ENCODE measurements at places on chromosomes 1 and 21.

DNA sequence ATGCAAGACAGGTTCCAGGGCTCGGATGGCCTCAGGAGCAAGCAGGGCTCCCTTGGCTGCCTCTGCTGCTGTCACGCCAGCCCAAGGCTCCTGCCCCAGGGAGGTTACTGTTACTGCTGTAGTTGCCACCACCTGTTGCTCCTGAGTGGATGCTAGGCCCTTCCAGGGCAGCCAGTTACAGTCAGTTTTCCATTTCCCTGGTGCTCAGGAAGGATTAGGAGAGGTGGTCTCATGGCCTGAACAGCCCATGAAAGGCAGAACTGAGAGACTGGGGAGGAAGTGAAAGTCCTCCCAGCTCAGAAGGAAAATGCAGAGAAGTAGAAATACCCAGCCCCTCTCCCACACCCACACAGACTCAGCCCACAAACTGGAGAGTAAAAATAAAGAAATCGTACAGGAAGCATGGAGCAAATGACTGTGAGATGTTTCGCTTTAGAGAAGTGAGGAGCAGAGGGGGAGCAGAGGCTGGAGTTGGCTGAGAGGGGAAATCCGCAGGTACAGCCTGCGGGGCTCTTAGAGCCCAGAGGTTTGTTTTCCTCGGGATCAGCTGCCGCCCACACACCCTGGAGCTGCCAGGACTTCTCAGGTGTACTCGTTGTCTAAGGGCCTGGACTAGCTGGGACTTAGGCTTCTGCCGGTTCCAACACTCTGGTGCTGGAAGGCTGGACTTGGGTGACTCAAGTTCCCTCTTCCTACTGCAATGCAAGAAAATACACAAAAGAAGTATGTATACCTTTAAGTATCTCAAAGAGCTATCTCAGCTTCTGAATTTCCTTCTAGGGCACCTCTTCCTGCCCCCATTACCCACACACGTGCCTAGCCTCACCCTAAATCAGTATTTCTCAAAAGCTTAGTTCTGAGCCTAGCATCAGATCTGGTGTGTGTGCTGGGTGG is 2.3 kb downstream of the IL6R start:
- DNase-seq = peak; percentile 37

- peak; percentile 17 for DNase-seq
Measured at GRCh38 chr1:212979340-212980122, 29.2 kb downstream of the VASH2 start.

GRCh38 chr1:195768936-195769335 is 839.3 kb downstream of the KCNT2 start:
- DNase-seq = no peak

DNA sequence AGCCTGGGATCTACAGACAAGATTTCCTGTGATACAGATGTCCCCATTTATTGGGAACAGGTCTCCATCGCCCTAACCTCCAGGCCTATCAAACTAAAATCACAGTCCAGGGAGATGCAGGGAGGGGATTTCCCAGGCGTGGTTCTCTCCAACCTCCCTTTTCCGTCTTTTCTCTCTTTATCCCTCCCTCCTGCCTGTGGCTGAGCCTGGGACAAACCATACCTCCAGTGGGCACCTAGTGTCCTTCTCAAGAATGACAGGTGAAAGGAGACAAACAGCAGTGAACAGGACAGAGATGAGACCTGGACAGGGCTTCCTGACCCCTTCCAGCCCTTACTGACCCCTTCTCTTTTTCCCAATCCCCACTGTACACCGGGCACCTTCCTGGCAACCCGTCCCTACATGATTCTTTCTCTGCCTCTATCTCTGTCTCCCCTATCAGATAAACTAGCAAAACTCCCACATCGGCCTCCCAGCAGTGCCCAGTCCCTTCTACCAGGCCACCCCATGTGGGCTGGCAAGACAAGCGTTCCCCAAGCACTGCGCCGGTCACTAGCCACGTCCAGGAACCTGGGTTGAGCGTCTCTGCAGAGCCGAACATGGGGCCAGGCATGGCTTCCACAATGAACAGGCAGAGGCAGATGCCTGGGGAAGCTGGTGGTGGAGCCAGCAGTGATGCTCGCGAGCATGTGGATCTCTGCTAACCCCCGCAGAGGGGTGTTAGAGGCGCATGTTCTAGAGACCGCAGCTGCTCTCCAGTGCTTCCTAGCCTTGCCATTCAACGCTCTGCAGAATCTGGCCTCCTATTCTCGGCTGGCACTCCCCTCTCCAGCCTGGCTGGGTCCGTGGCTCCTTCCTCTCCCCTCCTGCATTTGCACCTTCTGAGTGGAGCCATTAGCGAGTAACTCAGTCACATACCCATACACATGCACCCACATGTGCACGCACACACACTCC is 54.7 kb downstream of the ELK4 start:
- DNase-seq = no peak

DNA sequence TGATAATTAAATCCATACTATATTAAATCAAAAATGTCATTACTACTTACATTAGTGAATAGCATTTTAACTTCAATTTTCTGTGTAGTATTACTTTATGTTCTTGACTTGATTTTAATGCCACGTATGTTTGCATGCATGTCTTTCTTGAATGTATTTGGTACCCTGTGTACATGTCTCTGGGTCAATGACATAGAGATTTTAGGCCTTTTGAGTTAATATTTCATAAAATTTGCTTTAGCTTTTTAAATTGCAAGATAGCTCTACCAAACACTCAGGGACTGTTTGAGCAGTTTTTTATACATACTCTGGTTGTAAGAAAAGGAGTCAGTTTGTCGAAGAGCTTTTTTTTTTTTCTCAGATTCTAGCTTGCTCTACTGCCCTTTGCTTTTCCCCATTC is 1.5 kb downstream of the MLLT11 start:
- no peak for DNase-seq

DNA sequence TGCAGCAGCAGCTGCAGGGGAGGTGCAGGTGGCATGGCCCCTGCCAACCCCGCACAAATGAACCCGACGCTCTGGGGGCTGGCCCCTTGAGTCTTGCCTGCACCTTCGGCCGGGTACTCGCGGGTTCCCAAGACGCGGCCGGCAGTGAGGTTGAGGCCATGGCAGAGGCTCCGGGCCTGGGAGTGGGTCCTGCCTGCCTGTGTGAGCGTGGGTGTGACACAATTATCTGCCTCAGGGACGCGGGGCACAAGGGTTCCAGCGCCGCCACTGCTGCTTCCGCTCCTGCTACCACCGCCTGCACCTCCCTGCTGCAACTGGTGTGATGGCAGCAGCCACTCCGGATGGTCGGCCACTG is 20.9 kb upstream of the TGFB2 start:
- no peak for DNase-seq

DNA sequence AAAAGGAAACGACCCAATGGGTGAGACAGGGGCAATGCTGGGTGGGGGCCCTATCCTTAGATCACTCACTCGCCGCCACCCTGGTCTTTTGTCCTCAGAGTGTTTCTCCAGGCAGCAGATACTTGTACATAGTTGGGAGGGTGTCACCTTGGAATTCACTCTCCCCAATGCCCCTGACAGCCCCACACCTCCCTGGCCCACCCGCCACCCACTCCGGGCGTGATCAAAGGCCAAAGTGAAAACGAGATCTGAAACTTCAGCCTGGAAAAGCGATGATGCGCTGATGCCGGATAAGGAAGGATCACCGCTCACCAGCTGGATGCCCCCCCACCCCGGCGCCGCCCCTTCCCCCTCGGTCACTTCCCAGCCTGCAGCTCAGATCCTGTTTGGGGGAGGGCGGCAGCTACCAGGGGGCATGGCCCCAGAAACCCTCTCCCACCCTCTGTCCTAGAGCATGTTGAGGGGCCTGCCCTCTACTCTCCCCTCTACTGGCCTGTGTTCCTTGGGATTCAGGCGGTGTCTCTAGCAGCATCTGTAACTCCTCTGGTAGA is 33.6 kb upstream of the CASZ1 start:
- no peak for DNase-seq

DNA sequence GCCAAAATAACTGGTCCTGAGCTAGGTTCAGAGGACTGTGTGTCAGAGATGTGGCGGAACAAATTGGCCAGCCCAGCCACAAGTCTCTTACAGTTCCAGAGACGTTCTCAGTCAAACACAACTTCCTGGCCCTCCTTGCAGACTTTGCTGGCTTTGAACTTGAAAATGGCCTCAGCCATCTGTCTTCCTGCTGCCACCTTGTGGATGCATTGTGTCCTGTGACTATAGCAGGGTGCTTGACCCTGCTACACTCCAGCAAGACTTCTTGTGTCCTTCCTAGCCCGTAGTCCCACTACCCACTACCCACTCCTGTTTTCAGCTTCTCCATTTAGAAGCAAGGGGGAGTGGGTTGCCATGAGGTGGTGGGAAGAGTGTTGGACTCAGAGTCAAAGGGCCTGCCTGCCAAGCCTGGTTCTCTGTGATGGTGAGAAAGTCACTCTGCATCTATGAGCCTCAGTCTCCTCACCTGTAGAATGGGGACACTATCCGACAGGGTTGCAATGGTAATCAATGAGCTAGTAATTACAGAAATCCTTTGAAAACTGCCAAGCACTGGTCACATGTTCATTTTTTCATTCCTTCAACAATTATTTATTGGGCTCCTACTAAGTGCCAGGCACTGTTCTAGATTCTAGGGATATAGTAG is 109.9 kb downstream of the IGSF21 start:
- DNase-seq = no peak

DNA sequence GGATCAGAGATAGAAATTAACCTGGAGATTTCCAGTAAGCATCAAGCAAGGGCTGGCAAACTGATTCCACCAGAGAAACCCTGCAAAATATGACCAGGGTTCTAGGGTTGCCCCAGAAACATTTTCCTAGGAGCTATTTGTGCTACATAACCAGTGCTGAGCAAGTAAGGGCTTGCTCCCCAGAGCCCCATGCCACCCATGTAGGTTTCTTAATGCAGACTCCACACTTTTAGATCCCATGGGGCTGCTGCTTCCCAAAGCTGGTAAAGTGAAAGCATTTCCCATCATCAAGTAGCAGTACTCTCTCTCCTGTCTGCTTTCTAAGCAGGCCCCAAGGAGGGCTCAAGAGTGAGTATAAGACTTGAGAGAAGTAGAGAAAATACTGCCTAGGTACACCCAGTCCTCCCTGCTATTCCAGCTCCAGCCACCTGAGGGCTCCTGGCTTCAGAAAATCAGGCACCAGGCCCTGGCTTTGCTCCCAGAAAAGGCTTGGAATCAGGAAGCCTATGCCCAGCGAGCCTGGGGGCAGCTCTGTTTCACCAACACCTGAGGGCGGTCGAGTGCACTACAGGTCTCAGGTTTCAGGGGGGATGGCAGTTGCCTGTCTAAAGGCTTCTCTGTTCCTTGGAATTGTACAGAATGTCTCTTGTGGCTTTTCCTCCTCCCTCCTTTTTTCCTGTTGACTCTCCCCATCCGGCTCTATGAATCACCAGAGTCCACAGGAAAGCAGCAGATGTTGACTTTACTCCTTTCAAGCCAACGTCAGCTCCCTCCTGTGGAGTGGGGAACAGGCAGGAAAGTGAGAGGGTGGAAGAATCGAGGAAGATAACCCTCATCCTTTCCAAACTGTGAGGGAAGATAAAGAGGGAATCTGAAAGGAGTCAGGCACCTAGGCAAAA is 6.2 kb upstream of the ANKRD35 start:
- peak; percentile 45 for DNase-seq

DNA sequence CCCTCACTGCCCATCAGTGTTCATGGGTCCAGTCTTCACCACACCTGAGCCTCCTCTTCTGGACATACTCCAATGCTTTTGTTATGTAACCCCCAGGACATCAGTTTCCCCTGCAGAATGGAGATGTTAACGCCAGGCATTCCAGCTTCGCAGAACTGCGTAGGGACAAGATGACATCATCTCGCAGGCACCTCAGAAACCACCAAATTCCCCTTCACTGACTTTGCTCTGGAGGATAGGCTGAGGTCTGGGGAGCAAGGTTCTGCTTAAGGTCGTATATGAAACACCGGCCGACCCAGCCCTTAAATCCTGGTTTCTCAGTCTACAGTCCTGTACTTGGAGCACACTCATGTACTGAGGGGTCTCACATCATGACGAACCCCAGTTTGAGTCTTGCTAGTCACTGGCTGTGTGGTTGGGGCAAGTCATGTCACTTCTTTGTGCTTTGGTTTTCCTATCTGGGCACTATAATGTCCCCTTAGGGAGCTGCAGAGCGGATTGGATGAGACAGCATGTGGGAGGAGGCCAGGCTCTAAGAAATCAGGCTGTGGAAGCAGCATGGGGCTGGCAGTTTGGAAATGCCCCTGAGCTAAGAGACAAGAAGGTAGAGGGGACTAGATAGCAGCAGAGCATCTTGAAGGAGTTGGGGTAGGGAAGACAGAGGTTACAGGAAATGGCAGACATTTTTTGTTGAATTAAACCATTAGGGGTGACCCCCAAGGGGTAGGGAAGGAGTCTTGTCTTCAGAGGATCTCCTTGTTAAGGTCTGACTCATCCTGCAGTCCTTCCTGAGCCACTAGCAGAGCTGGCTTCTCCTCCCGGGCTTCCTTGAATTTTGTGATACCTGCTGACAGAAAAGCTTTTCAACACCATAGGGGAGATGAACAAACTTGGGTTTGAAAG is 138.3 kb downstream of the FOXD2 start:
- no peak for DNase-seq

- DNase-seq = no peak
Measured at GRCh38 chr21:27315373-27315772, 348.5 kb upstream of the ADAMTS5 start.

GRCh38 chr1:225258811-225259210 is 169.0 kb downstream of the LBR start:
- DNase-seq = no peak

DNA sequence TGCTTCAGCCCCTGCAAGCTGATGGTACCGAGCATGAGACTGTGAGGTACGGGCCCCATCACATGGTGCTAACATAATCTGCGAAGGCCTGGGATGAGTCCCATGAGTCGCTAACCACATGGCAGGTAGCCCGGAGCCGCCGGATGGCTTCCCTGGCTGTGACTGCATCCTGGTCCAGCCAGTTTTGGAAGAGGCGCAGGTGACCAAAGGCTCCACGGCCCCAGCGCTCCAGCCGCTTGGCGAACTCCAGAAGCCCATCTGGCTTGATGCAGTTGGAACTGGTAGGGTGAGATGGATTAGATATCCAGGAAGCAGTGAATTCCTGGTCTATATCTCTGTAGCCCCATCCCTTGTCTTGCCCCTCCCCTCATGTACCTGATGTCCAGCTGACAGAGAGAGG is 24.6 kb downstream of the LRRC41 start:
- no peak for DNase-seq

DNA sequence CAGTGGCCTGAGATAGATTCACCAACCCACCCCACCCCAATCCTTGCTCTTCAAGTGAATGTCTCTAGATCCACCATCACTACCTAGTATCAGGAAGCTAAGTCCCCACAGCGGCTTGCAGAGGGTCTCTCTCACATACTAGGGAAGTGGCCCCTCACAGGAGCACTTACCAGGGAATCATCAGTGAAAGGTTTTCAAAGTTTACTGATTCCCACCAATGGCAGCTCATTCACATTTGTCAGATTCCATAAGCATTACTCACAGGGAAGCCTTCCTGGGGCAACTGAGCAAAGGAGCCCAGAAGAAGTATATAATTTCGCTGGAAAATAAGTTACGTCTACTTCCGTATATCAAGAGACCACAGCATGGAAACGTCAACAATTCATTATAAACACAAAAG is 120.8 kb downstream of the GREM2 start:
- no peak for DNase-seq
